ENCODE measurements at places on chromosomes 1 and 21.

DNA sequence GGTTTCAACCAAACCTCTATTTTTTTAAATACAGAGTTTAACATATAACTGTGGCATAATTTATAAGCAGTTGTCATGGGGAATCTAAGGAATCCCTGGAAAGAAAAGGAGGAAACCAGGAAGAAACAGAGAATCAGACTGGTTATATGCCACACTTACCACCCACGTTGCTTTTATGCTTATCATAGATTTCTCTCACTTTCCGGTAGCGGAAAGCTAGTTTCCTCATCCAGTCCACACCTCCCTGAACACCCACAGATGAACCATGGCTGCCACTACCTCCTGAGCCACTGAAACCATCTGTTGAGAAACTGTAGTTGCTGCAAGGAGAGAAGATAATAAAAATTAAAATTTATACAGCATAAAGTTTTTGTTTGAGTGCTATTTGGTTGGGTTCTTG, 33.5 kb downstream of the XKR8 start:
- DNase-seq = no peak

- DNase-seq = no peak
Observed at GRCh38 chr1:31788825-31789256, 24.7 kb upstream of the ADGRB2 start.

DNA sequence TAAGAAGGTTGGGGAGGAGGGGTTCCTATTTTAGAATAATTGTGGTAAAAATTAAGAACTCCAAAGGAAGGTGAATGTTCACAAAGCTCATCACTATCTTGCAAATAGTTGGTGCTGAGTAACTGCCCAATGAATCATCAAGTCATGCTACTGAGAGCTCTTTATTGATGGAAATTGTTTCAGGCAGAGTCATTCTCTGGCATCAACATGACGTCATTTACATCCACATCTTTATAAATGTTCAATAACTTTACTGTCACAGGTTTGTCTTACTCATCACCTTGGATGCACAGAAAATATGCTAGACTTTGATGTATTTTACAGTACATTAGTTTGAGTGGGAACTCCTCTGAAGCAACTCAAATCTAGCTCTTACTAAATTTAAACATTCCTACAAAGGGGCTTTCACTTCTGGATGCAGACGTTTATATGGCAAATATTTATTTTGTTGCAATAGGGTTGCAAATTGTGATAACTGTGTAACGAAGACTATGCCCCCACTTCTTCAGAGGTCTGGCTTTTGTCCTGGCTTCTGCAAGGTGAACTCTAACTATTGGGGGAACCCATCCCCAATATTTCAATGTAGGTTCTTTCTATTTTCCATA, 273.7 kb upstream of the AJAP1 start:
- no peak for DNase-seq

GRCh38 chr1:162753998-162754585, 36.4 kb upstream of the HSD17B7 start:
- no peak for DNase-seq

DNA sequence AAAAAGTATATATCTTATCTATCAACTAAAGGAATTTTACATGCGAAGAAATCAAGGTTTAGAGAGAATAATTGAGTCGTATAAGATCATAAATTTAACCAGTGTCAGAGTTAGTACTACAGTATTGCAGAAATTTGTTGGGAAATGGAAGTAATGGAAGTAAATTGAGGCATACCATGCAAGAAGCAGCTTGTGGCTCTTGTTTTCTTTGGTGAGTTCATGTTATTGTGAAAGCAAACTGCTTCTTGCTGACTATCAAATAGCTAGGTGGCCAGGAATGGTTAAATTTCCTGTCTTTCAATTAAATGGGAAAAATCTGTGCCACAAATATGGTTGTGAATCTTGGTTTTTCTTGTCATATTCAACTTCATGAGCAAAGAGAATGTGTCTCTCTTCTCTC, 652.7 kb downstream of the LMO4 start:
- DNase-seq = no peak

DNA sequence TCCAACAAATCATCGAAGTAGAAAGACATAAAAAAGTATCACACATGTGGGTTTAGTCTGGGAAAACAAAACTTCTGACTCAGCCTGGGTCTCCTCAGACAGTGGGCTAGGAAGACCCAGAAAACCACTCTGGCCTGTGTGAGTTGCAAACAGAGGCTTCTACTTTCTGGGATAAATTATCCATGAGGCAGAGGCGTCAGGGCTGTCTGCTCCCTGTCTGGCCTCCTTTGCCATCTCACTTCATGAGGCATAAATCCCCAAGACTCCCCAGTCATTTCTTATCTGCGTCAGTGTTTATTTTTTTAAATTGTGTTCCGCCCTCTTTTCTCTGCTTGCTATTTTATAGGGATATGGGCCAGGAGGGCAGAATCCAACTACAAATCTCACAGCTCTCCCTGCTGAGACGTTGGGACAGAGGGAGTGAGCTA, 80.6 kb upstream of the TRABD2B start:
- DNase-seq = no peak

DNA sequence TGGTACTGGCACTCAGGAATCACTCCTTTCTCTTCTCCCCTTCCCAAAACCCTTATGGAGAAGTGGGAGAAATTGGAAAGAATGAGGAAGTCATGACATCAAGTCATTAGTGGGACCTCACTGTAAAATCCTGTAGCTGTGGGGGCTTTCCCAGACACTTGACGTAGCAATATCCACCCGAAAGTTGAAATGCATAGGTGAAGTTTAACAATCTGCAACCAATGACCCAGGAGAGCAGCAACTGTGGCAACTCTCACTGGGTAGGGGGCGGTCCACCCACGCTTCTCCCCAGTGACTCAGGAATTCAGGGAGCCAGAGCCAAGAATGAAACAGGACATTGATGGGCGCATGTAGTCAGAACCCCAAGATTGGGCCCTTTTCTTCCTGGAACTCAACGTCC, 27.0 kb downstream of the ABCA4 start:
- DNase-seq = no peak

GRCh38 chr21:25887646-25888306, 153.0 kb downstream of the GABPA start:
- DNase-seq = no peak

DNA sequence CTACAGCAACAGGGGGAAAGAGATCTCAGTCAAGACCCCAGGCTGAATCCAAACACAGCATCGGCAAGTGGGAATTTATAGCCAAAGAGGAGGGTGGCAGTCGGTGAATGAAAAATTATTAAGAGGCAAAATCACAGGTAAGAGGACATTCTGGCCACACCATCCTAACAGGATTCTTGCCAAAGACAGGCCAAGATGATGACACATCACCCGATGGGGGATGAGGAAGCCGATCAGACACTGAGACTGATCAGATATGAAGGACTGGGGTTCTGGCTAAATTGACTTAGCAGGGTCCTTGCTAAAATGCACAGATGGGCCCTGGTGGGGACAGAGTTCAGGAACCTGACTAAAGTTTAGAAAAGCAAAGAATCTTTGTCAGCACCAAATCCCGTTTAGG, 402.2 kb downstream of the SMYD3 start:
- DNase-seq = no peak

- no peak for DNase-seq
Observed at GRCh38 chr1:42482635-42483153, 19.6 kb downstream of the CCDC30 start.

DNA sequence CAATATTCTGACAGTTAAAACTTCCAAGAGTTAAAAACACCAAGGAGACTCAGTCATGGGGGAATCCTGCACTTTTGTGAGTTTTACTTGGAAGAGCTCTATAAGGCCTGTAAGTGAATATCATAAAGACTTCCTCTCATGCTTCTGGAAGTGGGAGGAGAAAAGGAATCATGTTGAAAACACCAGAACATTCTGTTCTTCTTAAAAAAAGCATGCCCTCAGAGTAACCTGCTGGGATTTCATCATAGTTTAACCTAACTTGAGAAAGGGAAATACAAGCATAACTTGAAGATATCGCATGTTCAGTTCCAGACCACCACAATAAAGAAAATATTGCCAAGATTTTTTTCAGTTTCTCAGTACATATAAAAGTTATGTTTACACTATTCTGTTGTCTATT, 51.9 kb downstream of the COL11A1 start:
- DNase-seq = no peak

DNA sequence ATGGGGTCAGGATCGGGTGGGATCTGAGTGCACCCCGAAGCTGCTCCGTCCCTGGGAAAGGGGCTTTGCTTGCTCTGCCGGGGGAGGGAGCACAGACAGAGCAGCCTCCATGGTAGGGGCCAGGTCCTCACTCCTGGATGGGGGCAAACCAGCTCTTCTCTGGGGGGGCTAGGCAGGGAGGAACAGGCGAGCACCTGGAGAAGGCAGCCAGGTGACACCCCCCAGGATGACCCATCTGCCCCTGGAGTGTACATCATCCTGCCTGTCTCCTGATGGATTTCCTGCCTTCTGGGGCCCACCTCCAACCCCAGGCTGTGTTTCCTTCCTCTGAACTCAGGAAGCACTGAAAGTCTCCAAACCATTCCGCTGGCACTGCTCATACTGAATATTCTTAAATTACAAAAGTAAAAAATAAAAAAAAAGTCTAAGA, 248.0 kb downstream of the RHOU start:
- DNase-seq = no peak
